ENCODE measurements at places on chromosomes 12 and 14.

GRCh38 chr14:75960231-75960630, 21.6 kb downstream of the TGFB3 start:
- DNase-seq, result peak; percentile 74

- DNase-seq, result peak; percentile 25
These were observed 15.2 kb upstream of the EAPP start for GRCh38 chr14:34554540-34555250.

GRCh38 chr12:22578328-22578727, 34.0 kb upstream of the C2CD5 start:
- no peak for DNase-seq

DNA sequence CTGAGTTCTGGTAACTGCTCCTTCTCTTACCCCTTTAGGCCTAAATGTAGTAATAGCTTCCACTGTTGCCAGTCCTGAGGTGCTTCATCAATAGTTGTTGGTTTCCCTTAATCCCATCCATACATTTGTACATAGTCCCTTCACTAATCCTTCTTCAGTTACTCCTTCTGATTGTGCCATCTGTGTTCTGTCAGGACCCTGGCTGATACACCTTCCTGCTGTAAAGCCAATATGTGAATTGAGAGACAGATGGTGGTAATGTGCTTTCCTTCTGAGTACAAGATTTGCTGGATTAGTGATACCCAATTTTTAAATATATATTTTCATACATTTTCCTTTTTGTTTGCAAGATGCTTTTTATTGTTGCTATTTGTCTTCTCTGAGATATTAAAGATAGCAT, 66.4 kb downstream of the OTOGL start:
- DNase-seq, result no peak

GRCh38 chr14:89491711-89492381, 74.8 kb upstream of the FOXN3 start:
- DNase-seq, result no peak

Data from GM20000 (cell line).